ENCODE measurements at places on chromosomes 2 and 18.
A peak's percentile ranks its signal among the peaks of the same experiment; 100 is the strongest.

DNA sequence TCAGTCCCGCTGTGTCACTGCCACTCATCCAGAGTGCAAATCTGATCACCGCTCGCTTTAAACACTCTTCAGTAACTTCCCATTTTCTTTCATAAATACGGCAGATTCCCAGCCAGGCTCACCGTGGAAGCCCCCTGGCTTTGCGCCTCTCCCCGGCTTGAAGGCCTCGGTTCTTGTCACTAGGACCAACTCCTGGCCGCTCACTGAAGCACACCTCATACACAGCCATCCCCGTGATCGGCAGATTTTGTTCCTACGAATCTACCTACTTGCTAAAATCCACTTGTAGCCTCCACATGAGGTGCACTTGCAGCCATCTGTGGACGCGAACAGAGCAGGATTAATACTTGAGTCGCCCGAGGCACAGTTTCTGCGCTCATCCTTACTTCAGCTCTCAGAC lies 462.4 kb upstream of the MYT1L start:
- no peak for DNase-seq

DNA sequence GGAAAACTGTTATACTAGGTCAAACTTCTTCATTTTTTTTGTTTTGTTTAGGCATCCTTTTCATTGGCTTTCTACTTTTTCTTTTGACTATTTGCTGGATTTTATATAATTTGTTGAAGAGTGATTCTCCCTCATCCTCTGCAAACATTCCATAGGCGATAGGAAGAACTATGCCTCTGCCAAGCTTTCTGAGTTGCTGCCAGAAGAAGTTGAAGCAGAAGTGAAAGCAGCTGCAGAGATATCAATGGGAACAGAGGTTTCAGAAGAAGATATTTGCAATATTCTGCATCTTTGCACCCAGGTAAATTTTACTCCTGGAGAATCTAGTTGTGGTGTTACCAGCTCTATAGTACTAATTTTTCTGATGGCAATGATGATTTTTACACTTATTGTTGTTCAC lies 25.4 kb downstream of the NOP58 start:
- DNase-seq: no peak

- no peak for DNase-seq
These were observed 173.7 kb downstream of the ASXL3 start for GRCh38 chr18:33751613-33752221.

- DNase-seq: no peak
These were observed 46.2 kb downstream of the C2orf42 start for GRCh38 chr2:70144443-70145143.

- no peak for DNase-seq
These were observed 603.7 kb upstream of the ZEB2 start for GRCh38 chr2:145123606-145124005.

- no peak for DNase-seq
These were observed 262.0 kb downstream of the AFF3 start for GRCh38 chr2:99880148-99880963.

- no peak for DNase-seq
These were observed 12.3 kb downstream of the MAP3K20 start for GRCh38 chr2:173087793-173088496.

GRCh38 chr18:33745151-33745795 lies 167.3 kb downstream of the ASXL3 start:
- no peak for DNase-seq

GRCh38 chr2:74457129-74457548 lies 1.1 kb upstream of the WBP1 start:
- DNase-seq: no peak

GRCh38 chr2:7895289-7895688 lies 786.6 kb upstream of the ID2 start:
- DNase-seq: no peak

- DNase-seq: no peak
These were observed 521.4 kb downstream of the FBXO15 start for GRCh38 chr18:73626221-73626620.

- no peak for DNase-seq
These were observed 141.8 kb downstream of the GRB14 start for GRCh38 chr2:164479460-164479859.

GRCh38 chr18:24118750-24119577 lies 19.9 kb upstream of the CABYR start:
- DNase-seq: peak; percentile 84

- DNase-seq: no peak
These were observed 1208.8 kb upstream of the LRRTM1 start for GRCh38 chr2:81513328-81513727.

DNA sequence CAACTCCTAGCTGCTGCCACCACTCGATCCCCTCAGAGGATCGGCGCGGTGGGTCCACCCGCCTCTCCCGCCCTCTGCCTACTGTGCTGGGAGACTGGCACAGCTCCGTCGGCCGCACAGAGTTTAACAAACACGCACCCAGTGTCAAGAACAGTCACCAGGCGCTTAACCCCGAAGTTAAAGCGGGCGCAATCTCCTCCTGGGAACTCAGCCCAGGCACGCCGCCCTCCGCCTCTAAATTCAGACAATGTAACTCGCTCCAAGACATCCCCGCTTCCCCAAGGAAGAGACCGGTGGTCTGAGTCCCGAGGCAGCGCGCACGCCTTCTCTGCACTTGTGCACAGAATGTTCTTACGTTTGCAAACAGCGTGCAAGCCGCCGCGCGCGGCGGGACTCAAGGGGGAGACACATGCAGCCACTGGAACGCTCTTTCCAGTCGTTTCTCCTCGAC lies 533 bp downstream of the CXCR4 start:
- peak; percentile 73 for DNase-seq

DNA sequence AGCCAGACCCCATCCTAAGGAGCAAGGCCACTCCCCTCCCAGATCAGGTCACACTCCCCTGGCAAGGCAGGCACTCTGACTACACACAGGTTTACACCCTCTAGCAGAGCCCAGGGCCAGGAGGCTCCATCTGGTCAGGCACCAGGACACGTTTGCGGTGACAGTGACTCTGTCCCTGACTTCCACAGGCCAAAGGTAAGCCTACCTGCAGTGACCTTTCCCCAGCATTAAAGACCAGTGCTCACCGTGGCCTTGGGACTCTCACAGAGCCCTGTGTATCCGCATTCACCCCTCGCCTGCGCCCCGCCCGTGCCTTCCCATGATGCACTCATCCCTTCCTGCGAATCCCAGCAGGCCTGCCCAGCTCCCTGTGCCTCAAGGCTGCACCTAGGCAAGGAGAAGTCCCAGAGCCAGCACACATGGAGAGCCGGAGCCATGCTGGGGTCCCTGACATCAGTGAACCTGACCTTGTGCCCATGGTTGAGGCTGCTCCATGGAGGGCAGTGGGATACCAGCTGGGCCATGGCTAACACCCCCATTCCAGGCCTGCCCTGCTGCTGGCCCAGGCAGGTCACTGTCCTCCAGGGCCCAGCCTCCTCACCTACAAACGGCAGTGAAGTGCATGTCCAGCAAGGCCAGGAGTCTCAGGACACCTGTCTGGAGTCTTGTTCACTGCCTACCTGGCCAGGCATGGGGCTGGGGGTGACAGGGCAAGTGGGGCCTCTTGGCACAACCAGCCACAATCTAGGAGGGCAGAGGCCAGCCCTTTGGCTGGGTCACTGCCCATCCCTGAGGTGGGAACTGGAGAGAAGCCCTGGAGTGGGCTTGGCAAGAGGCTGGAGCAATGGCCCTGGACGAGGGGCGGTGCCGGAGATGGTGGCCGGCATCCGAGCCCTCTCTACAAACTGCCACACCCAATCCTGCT lies 3.0 kb downstream of the NEURL3 start:
- DNase-seq: no peak

GRCh38 chr18:7618891-7619442 lies 51.9 kb downstream of the PTPRM start:
- DNase-seq: no peak

- no peak for DNase-seq
These were observed 8.7 kb downstream of the KLHL29 start for GRCh38 chr2:23393722-23394121.

DNA sequence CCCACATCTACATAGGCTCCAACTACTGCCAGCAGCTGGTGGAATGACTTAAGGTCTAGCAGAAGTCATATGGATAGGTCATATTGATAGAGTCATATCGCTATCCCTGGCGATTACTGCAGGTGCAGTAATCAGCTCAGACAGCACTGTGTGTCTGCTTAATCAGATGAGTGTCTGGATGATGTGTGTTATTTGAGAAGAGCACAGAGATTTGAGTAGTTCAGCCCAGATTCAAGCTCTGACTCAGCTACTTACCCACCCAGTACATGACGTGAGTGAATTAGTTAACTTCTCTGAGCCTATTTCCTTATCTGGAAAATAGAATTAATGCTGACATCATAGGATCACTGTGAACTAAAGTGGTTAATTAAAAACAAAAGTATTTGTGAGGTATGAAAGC lies 78.9 kb downstream of the EHD3 start:
- DNase-seq: no peak

DNA sequence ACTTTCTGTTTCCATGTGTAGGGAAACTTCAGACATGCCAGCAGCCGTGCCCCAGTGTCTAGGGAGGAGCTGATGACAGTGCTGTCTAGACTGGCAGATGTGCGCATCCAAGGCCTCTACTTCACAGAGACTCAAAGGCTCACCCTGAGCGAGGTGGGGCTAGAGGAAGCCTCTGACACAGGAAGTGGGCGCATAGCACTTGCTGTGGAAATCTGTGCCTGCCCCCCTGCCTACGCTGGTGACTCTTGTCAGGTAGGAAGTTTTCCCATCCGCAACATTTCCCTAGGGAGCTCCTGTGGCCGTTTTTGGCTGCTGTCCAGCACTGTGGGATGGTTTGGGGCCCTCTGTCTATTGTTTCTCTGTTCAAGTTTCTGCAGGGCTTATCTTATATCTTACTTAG lies 143.1 kb upstream of the TTC39C start:
- peak; percentile 44 for DNase-seq

- no peak for DNase-seq
These were observed 37.3 kb upstream of the GRP start for GRCh38 chr18:59182673-59183072.
